ENCODE measurements at places on chromosomes 3 and 15.
A peak's percentile ranks its signal among the peaks of the same experiment; 100 is the strongest.

GRCh38 chr15:51335538-51336410 is 2.6 kb downstream of the CYP19A1 start:
- no peaks in the 10 kb centered on the region for H3K36me3 ChIP-seq
- DNase-seq, result no peak
- no peaks in the 10 kb centered on the region for H3K27me3 ChIP-seq

GRCh38 chr3:50493086-50493485 is 10.3 kb downstream of the CACNA2D2 start:
- H3K4me3 ChIP-seq, result no peak overlapping the region
- H3K4me1 ChIP-seq, result no peaks in the 10 kb centered on the region
- no peaks in the 10 kb centered on the region for H3K36me3 ChIP-seq
- H3K27ac ChIP-seq, result no peak overlapping the region
- no peak for DNase-seq

DNA sequence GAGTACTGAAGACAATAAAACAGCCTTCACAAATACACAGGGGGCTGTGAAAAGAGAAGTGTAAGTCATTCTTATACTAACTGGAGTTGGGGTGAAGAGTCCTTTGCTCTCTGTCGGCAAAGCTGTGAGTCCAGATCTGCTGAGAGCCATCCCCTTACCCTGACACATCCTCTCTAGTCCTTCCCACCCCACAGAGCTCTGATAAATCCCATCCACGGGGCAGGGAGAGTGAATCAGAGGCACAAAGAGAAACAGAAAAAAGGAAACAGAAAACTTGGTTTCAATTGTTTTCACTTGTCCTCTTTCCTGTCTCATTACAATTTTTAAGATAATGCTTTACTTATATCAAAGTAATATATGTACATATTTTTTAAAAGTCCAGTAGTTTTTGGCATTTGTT is 18.2 kb upstream of the ZNF639 start:
- H3K4me1 ChIP-seq, result no peaks in the 10 kb centered on the region
- H3K4me3 ChIP-seq, result no peak overlapping the region
- no peaks in the 10 kb centered on the region for H3K36me3 ChIP-seq
- peak; percentile 7 for DNase-seq
- H3K27ac ChIP-seq, result no peak overlapping the region
- no peaks in the 10 kb centered on the region for H3K27me3 ChIP-seq

DNA sequence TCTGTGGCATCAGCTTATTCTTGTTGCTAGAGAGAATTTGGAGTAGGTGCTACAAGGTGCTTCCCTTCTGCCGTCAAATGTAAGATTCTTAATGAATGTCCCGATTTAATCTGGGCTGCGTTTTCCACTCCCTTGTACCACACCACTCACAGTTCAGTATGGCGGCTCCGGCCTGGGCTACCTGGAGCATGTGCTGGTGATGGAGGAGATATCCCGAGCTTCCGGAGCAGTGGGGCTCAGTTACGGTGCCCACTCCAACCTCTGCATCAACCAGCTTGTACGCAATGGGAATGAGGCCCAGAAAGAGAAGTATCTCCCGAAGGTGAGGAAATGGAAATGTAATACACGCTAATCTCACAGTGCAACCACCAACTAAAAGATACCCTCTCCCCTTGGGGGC is 4.9 kb downstream of the IVD start:
- H3K36me3 ChIP-seq, result peaks cover 39% of the 10 kb centered on the region
- H3K27ac ChIP-seq, result no peak overlapping the region
- DNase-seq, result no peak
- H3K4me1 ChIP-seq, result 0 out of 2 replicates have a peak, but pooled peaks cover 3% of the 10 kb centered on the region
- no peak overlapping the region for H3K4me3 ChIP-seq
- no peaks in the 10 kb centered on the region for H3K27me3 ChIP-seq

DNA sequence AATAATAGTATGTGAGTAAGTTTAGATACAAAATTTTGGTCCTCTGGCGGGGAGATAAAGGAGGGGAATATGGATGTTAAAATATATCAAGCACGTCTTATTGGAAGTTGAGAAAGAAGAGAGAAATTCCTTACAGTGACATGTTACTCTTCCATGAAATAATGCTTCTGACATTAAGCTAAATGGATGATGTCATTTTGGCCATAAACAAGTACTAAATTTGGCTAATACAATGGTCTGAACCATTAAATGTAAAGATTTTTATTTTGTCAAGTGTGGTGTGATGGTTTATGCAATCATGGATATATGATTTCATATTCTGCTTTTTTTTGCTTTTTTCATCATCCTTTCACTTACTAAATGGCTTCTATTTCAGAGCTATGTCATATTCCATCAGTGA is 405.4 kb downstream of the FEZF2 start:
- H3K27ac ChIP-seq, result no peak overlapping the region
- 0 out of 2 replicates have a peak, but pooled peaks cover 2% of the 10 kb centered on the region for H3K4me1 ChIP-seq
- no peak overlapping the region for H3K4me3 ChIP-seq
- no peaks in the 10 kb centered on the region for H3K27me3 ChIP-seq

- no peaks in the 10 kb centered on the region for H3K36me3 ChIP-seq
- no peak overlapping the region for H3K27ac ChIP-seq
- H3K4me3 ChIP-seq, result no peak overlapping the region
Observed at GRCh38 chr3:61221759-61222362, 29.4 kb downstream of the FHIT start.

GRCh38 chr3:127037418-127037841 is 54.5 kb downstream of the PLXNA1 start:
- H3K36me3 ChIP-seq, result 0 out of 2 replicates have a peak, but pooled peaks cover 5% of the 10 kb centered on the region
- no peak overlapping the region for H3K4me3 ChIP-seq
- H3K4me1 ChIP-seq, result no peaks in the 10 kb centered on the region

DNA sequence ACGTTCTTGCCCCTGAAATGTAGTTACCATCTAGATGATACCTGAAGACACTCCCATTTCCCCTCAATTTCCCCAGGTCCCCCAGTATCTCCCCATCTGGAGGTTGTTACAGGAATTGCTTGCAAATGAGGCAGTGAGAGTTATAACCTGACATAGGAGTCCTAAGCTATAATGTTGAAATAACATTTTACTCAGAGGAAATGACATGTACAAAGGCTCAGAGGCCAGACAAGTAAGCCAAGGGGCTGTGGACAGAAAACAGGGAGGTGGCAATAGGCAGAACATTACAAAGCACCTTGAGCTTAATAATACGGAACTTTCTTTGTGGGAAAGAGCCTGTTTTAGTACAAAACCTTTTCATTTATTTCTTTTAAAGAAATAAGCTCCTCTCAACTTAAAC is 171.9 kb downstream of the FRMD5 start:
- no peak for DNase-seq
- H3K27ac ChIP-seq, result no peak overlapping the region
- H3K27me3 ChIP-seq, result no peaks in the 10 kb centered on the region

GRCh38 chr3:169147238-169148008 is 516.1 kb downstream of the MECOM start:
- H3K4me3 ChIP-seq, result peak overlapping the region; percentile 88
- H3K27me3 ChIP-seq, result no peaks in the 10 kb centered on the region
- no peaks in the 10 kb centered on the region for H3K36me3 ChIP-seq
- peaks cover 12% of the 10 kb centered on the region for H3K4me1 ChIP-seq

DNA sequence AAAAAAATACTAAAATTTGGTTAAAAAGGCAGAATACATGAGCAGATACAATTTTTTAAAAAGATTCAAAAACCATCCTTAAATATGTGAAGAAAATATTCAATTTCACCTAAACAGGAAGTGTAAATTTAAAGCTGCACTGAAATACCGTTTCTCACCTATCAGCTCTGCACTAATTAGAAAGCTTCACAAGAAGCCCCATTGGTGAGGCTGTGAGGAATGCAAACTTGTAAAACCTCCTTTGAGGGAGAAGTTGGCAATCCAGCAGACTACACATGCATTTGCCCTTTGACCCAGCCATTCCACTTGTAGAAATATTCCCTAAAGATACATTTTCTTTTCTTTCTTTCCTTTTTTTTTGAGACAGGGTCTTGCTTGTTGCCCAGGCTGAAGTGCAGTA is 18.8 kb downstream of the BLM start:
- H3K36me3 ChIP-seq, result peaks cover 41% of the 10 kb centered on the region
- H3K27ac ChIP-seq, result no peak overlapping the region
- H3K27me3 ChIP-seq, result no peaks in the 10 kb centered on the region
- no peak for DNase-seq

DNA sequence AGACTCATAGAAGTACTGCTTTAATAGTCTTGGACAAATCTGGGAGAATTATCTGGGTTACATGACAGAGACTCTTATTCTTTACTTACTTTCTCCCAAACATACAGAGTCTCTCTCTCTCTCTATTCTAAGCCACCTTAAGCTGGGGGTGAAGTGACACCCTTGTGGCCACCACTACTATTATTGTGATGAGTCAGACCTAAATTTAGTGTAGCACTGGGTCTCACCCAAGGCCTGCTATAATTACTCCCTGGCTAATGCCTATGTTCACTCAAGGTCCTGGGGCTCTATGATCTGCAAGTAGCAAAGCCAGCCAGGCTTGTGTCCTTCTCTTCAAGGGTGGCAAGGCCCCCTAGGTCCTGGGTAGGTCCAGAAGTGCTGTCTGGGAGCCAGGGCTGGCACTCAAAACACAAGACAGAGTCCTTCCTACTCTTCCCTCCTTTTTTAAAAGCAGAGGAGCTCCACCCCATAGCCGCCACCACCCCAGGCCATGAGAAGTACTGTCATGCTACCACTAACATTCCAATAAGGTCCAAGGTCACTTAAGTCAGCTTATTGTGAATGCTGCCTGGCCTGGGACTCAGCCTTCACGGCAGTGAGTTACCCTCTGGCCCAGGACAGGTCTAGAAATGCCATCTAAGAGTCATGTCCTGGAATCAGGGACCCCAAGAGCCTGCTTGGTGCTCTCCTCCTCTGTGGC is 183.6 kb downstream of the POLQ start:
- no peak overlapping the region for H3K27ac ChIP-seq
- no peaks in the 10 kb centered on the region for H3K4me1 ChIP-seq
- H3K4me3 ChIP-seq, result no peak overlapping the region
- H3K36me3 ChIP-seq, result no peaks in the 10 kb centered on the region

All from SJCRH30 (cell line).